Activated naive CD8-positive, alpha-beta T cell treated with anti-CD3 and anti-CD28 coated beads, Interleukin-2, amount 50 U/mL, for 24 hours (primary cell): ENCODE measurements at places on chromosomes 4 and X.
A peak's percentile ranks its signal among the peaks of the same experiment; 100 is the strongest.

DNA sequence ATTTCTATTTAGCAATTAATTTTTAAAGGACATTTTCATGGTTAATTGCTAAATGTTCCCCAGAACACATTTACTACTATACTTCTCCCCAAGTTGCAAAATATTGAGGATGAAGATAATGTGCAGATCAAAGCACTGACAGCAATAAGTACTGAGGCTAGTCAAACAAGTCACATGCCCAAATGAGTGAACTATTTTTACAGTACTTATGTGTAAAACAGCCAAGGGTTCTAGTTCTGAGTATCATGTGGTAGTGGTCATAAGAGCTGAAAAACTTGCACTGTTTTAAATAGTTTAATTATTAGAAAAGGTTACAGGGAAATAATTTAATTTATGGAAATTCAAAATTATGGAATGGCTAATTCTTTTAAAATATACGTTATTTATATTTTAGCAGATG is 3.8 kb downstream of the GALNTL6 start:
- no peak overlapping the region for H3K27ac ChIP-seq
- peaks cover 4% of the 10 kb centered on the region for H3K4me1 ChIP-seq
- H3K4me3 ChIP-seq, result no peak overlapping the region
- H3K27me3 ChIP-seq, result peaks cover 19% of the 10 kb centered on the region
- H3K36me3 ChIP-seq, result peaks cover 2% of the 10 kb centered on the region

- no peak for DNase-seq
- no peaks in the 10 kb centered on the region for H3K4me1 ChIP-seq
- peaks cover 2% of the 10 kb centered on the region for H3K27me3 ChIP-seq
- H3K4me3 ChIP-seq, result no peak overlapping the region
- H3K27ac ChIP-seq, result no peak overlapping the region
Observed at GRCh38 chr4:8691151-8691775, 98.7 kb downstream of the CPZ start.

DNA sequence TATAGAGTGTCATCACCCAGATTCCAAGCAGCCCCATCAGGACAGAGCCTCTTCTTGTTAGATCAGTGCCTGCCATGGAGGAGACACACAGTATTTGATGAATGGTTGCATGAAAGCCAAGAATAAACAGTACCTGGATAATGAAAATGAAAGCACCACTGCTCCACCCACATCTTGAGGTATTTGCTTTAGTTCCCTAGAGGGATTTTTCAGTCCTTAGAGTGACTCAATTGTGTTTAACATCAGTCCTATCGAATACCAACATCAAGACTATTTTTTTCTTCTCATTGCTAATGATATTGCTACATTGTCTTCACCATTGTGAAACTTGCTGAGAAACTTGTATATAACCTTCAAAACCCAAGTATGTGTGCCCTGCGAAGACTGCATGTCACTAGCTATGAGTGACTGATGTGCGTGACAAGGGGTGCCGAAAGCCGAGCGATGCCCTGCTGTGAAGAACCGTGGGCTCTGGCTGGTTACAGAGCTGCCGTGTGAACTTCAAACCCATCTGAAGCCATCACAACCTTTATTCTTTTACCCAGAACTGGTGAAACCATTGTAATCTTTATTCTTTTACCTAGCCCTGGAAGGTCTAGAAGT is 211.3 kb upstream of the FAT1 start:
- H3K4me1 ChIP-seq, result no peaks in the 10 kb centered on the region
- DNase-seq, result no peak
- no peak overlapping the region for H3K27ac ChIP-seq

GRCh38 chr4:53919535-53919934 is 144.9 kb downstream of the CHIC2 start:
- H3K4me3 ChIP-seq, result no peak overlapping the region
- H3K27me3 ChIP-seq, result peaks cover 9% of the 10 kb centered on the region
- no peaks in the 10 kb centered on the region for H3K4me1 ChIP-seq
- no peaks in the 10 kb centered on the region for H3K36me3 ChIP-seq
- H3K27ac ChIP-seq, result no peak overlapping the region
- DNase-seq, result no peak

DNA sequence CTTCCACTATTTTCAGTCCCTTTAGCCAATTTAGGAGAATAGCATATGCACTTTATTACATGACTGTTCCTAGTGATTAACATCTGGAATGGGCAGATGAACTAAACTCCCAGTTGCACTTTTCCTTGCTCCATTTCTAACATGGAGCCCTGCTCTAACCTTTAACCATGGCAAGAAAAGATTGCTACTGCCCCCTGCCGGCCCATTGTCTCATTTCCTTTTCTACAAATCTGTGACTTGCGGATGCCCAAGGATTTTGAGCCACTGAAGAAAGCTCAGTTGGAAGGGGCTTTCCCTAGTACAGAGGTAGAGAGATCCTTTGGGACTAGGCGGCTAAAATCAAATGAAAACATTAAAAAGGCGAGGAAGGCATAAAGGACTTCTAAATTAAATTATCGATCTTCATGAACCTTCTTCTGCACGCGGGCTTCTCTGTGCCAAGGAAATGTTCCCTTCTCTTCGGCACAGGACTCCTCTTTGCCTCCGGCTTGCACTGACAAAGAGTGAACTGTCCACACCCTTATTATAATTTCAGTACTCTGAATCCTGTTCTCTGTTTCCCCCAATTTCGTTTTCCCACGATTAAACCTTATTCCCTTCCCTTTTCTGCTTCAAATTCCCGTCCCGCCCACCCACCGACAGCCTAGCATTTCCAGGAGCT is 577 bp upstream of the GLRA2 start:
- H3K4me1 ChIP-seq, result no peaks in the 10 kb centered on the region
- DNase-seq, result peak; percentile 60
- H3K27ac ChIP-seq, result no peak overlapping the region
- no peaks in the 10 kb centered on the region for H3K36me3 ChIP-seq
- no peak overlapping the region for H3K4me3 ChIP-seq

DNA sequence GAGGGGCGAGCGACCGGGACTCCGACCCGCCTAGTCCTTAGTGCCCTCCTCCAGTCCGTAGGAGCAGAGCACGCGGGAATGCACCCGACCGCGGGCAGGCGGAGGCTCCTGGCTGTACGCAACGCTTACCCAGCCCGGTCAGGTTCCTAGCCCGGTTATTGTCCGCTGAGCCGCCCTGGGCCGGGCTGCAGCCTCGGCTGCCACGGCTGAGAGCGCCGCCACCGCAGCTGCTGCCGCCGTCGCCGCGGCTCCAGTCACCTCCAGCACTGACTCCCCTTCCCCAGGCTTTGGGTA is at the start of gene AMER1:
TSS of gene AMER1 (minus strand) at position 268 of the 294 bp plus-strand sequence. CDS start 12,422 bp downstream, outside the sequence.
- H3K27me3 ChIP-seq, result no peaks in the 10 kb centered on the region
- no peak for DNase-seq
- peaks cover 6% of the 10 kb centered on the region for H3K4me1 ChIP-seq
- peak within 1 kb of the TSS; percentile 81 for H3K27ac ChIP-seq
- peak within 1 kb of the TSS; percentile 80 for H3K4me3 ChIP-seq
